ENCODE measurements at places on chromosomes 11 and 22. TPM values are rescaled to one million over a fixed set of nuclear protein-coding genes. Genes with fewer than 3 reads are reported as not detected.

DNA sequence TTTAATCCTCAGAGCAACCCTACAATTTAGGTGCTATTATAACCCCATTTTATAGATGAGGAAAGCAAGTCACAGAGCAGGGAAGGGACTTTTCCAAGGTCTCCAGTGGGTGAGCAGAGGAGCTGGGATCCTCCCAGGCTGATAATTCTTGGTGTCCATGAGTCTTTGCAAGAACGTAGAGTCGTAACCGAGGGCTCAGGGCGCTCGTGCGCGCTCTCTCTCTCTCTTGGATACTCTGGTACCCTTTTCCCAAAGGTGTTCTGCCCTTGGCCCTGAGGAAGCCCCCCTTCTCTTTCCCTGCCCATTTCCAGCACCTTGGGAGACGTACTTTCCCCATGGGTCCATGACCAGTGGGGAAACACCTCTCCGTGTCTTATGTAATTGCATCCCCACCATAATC is 5.2 kb upstream of the ZP1 start:
- no peak for DNase-seq

DNA sequence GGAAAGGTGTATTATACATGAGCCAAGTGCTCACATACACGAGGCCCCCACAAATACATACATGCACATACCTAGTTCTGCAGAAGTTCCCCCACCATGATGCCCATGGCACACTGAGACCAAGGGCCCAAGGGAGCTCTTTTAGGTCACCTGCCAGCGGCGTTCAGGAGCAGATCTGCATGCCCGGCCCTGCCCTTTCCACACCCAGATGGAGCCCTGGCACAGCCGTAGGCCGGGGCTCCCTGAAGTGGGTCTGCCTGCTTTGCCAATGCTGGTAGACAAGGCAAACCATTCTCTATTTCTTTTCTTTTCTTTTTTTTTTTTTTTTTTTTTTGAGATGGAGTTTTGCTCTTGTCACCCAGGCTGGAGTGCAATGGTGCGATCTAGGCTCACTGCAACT is 21.5 kb downstream of the NFAM1 start:
- no peak for DNase-seq

Gene UCP2
- total RNA-seq: 458 TPM

- DNase-seq: no peak
Measured at GRCh38 chr11:15878756-15879155, 477.6 kb downstream of the SOX6 start.

GRCh38 chr11:119709638-119710346 is 19.2 kb downstream of the NECTIN1 start:
- DNase-seq: no peak

GRCh38 chr11:126423154-126423553 is 67.7 kb downstream of the ST3GAL4 start:
- no peak for DNase-seq

Gene CTSW
- 0.93 TPM for total RNA-seq

Gene GSTT2
- not detected for total RNA-seq

DNA sequence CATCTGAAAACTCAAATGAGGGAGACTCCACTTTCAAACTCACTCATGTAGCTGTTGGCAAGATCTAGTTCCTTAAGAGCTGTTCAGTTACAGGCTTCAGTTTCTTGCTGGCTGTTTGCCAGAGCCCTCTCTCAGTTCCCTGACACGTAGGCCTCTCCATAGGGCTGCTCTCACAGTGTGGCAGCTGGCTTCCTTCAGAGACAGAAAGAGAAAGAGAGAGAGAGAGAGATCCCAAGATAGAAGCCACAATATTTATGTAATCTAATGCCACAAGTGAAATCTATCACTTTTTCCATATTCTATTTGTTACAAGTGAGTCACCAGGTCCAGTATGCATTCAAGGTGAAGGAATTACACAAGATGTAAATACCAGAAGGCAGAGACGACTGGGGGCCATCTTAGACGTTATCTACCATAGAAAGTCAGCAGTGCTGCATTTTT is 168.8 kb downstream of the RCN1 start:
- no peak for DNase-seq
